Thyroid gland (tissue), 4 donors: ENCODE measurements at places on chromosomes 6 and 20.

DNA sequence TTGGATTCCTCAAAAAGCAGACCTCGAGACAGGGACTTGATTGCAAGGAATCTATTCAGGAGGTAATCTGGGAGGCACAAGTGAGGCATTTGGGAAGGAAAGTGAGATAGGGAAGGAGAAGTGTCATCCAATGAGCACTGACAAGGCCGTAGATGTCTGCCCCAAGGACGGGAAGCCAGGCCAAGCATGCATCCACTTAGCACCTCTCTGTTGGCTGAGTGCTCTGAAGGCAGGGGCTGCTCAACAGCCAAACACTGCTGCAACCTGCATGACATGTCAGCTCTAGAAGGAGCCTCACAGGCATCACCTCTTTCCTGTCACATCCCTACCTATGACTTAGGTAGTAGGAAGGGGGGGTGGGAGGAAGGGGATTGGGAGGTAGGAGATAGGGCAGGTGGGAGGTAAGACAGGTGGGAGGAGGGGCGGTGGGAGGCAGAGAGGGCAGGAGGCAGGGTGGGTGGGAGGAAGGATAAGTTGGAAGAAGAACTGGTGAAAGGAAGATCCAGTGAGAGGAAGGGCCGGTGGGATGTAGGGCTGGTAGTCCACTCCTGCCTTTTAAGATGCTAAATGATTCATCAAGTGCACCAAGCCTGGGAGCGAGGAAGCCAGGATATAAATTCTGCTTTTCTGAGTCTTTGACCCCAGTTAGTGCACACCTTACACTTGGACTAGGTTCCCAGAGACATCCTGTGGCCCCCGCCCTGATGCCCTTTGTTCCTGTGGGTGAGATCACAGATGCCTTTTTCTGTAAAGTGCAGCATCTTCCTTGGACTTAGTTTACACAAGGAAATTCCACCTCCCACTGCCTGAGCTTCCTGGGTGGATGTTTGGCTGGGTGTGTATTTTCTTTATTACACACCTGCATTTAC lies 83.8 kb upstream of the NXT1 start:
- no peak for DNase-seq

GRCh38 chr6:87199787-87200186 lies 44.4 kb downstream of the ZNF292 start:
- DNase-seq: no peak

- DNase-seq: no peak
Observed at GRCh38 chr6:30154061-30154460, 7.0 kb downstream of the TRIM10 start.

DNA sequence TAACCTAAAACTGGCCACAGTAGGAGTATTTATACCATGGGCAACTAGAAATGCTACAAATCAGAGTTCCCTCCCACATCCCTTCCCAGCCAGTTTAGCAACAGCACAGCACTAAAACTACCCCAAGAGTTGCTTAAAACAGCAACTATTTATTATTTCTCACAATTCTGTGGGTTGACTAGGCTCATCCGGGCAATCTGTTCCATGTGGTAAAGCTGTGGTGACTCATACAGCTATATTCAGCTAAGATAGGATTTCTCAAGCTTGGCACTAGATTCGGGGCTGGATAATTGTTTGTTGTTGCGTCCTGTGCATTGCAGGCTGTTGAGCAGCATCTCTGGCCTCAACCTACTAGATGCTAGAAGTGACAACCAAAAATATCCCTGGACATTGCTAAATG lies 8.6 kb upstream of the HECA start:
- DNase-seq: no peak
